Panc1 (cell line): ENCODE measurements at places on chromosomes 2 and 18.

DNA sequence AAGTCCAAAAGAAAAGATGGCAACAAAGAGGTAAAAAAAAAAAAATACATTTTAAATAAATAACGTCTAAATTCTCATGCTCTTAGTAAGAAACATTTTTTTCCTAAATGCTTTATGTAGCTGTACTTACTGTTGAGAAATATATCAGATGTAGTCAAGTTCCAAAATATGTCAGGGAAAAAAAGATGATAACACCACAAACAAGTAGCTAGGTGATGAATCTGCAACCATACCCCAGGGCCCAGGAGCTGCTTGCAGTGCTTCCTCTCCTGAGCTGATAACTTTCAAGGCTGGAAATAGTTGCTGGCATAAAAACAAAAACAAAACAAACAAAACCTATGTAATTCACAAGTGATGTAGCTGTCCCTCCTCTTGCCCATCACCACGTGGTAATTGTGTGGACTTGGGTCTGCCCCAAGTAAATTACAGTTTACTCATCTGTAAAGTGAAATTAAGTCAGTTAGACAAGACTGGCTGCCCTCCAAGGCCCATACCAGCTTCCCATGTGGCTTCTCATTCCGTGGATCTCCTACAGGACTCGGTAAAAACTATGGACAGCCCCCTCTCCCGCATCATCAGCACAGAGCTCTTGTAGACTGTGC, 82.6 kb downstream of the SP100 start:
- no peak for DNase-seq

DNA sequence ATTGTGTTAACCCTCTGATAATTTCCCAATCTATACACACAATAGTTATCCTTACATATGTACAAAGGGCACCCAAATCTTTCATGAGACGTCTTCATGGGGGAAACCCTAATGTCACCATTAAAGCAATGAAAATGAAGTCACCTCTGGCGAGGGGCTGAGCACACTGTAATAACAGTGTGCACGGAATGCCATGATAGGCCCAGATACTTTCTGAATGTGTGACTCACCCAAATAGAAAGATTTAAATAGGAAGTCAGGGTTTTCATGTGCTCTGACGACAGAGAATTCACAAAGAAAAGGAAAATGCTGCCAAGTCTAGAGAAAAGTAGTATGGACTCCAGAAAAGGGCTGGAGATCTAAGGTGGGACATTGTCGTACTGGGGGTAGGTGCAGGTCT, 128.3 kb downstream of the SATB2 start:
- no peak for DNase-seq

- no peak for DNase-seq
Measured at GRCh38 chr2:51454177-51454576, 422.2 kb upstream of the NRXN1 start.

DNA sequence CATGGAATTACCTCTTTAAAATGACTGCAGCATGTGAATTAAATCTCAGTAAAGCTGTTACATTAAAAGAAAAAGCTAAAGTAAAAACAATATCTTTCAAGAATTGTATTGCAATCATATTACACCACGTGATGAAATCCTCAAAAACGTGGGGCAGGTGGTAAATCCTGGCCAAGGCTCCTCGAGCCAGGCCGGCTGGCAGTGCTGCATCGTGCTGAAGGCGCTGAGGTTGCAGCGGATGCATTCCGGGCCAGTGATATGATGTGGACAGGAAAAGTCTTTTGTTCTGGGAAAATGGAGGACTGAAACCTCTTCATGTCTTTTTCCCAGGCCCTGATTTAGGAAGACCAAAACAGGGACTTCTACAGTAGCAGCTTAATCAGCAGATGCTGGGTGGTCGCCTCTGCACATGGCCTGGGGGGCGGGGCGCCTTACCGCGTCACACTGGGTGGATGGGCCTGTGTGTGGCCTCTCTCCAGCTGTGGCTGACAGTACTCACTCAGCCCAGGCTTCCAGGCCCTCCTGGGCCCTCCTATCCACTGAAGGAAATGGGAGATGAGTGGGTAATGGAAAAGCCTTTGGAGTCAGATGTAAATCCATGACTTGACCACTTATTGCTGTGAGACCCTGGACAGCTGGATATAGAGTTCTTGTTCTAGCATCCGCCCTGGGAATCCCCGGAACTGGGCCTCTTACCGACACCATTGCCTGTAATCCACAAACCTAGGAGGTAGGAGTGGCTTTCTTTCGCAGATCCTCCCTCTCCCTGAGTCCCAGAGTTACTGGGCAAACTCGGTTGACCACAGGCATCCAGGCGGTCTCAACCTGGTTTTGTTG, 45.1 kb downstream of the PROC start:
- DNase-seq: no peak

GRCh38 chr2:69138247-69138772, 125.3 kb downstream of the ANTXR1 start:
- DNase-seq: peak; percentile 75

- DNase-seq: no peak
Measured at GRCh38 chr2:109253217-109253616, 124.2 kb downstream of the SH3RF3 start.

DNA sequence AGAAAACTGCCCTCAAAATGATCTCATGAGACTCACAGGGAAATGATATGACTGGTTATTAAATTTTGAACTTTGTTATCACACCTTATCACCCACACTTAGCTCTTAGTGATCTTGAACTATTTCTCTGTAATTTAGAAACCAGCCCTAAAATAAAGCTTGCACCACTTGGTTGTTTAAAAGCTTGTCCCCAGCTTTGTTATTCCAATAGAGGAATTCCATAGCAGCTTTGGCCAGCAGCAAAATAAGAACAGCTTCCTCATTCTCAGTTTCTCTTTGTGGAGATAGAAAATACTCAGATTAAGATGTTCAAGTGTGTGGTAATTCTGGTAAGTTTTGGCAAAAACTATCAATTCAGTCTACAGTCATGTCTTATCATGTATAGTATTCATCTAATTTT, 54.4 kb upstream of the CCDC68 start:
- DNase-seq: no peak

DNA sequence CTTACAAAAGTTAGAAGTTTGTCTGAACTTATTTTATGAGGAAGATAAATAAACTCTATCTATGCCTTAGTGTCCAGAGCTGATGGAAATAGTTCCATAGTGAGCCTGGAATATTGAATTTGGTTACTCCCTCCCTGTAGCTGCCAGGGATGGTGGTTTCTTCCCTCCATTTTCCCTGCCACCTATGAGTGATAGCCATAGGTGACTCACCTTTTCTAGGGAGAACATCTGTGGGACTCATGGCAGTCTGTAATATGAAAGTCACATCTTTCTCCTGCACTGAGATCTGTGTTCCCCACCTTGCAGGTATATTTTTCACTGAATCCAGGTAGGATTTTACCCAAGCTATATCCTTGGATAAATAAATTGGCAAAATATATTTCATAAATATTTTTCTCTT, 148.8 kb downstream of the TPGS2 start:
- DNase-seq: no peak

DNA sequence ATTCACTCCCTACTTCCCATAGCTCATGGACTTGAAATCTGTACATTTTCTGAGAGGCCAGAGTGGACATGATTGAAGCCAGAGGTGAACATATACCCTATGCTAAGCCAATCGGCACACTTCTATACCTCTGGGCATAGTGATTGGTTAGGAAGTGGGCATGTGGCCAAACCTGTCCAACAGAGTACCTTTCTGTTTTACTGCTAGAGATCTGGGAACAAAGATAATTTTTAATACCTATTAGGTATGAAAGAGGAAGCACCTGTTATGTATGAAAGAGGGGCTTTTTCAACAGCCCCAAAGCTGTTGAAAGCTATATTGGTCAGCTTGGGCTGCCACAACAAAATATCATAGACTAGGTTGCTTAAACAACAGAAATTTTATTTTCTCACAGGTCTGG, 27.7 kb downstream of the METTL8 start:
- no peak for DNase-seq

DNA sequence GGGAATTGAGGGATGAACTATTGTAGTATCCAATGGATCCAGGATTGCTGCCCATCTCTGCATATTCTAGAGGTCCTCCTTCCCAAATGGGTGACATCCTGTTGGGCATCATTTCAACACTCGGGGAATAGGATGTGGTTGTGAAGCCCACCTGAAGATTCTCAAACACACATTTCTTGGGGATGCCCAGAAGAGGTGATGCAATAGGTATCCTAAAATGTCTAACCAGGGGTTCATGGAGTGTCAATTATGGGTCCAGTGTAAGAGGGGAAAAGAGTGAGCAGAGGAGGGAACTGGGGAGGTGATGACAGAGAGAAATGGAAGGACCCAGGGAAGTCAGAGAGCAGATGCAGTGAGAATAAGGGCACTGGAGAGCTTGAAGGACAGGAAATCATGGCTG, 52.1 kb downstream of the POLE4 start:
- no peak for DNase-seq

GRCh38 chr2:41989501-41990180, 58.2 kb upstream of the PKDCC start:
- DNase-seq: no peak

- DNase-seq: no peak
Measured at GRCh38 chr2:149747456-149747855, 159.9 kb upstream of the MMADHC start.

- DNase-seq: no peak
Measured at GRCh38 chr2:36886664-36887063, 79.7 kb downstream of the STRN start.

DNA sequence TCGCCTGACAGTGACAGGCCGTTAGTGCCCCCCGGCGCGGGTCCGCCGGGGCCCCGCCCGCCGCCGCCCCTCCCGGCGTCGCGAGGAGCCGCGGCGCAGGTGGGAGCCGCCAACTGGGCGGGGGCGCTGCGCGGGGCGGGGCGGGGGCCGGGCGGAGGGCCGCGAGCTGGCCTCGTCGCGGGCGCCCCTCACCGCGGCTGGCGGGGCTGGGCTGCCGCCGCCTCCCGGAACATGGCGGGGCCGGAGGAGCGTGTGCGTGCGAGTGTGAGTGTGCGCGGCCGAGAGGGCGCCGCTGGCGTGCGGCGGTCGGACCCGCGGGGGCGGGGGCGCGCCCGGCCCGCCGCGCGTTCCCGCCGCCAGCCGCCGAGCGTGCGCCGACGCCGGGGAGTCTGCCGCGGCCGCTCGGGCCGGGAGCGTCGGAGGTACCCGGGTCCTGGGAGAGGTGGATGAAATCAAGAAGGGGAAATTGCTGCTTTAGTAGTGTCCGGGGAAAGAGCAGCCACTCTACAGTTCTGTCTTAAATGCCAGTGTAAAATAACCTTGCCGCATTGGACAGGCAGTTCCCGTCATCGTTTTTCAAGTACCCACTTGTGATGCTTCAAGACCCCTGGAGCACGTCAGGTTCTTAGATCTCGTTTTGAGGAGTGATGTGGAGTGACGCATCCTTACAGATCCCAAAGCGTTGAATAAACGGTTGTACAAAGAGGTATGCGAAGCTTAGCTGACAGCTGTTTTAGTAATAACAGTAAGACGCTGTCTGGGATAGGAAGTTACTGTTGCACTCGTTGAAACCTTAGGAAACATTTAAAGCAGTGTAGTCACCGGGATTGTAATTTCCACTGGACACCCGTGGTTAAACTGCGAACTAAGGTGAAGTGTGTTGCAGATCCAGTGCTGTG, 836 bp downstream of the ANKRD12 start:
- DNase-seq: no peak

- no peak for DNase-seq
Measured at GRCh38 chr2:155665704-155666103, 666.8 kb downstream of the NR4A2 start.

DNA sequence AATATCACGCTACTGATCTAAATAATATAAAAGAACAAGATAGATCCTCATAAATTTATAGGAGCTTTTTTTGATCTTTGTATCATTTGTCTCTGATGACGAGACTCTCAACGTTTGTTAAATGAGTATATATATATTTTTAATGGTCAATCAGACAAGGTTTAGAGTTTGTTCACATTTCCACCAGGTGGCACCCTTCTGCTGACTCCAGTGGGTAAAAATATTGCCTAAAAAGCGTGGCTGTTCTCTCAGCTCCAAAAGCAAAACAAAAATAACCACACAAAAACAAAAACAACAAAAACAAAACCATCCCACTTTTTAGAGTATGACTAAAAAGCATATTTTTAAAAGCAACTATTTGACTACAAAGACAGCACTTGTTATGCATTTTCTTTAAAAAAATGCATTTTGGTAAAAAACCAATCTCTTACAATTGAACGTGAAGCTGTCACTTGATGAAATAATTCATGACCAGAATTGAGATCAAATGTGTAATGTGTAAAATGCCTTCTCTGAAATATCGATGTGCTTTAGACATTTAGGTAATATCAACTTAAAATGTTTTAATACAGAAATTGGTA, 723.2 kb downstream of the DPP10 start:
- DNase-seq: peak; percentile 5

DNA sequence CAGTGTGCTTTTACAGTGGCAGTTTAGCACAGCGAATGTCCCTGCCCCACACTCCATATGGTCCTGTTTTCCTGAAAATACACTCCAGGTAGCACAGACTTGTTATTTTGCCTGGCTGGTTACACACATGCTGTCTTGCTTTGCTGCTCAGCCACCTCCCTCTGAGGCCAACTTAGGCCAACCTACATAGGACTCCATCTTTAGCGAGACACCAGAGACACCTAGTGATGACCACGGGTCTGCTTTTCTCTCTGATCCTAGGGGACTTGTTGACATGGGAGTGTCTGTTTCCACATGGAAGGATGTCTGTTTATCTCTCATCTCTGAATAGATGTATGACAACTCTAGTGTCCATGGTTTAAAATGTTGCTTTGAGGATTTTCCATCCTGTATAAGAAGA, 43.3 kb downstream of the PLEKHB2 start:
- no peak for DNase-seq

- no peak for DNase-seq
Measured at GRCh38 chr2:59986511-59986910, 566.9 kb downstream of the BCL11A start.

DNA sequence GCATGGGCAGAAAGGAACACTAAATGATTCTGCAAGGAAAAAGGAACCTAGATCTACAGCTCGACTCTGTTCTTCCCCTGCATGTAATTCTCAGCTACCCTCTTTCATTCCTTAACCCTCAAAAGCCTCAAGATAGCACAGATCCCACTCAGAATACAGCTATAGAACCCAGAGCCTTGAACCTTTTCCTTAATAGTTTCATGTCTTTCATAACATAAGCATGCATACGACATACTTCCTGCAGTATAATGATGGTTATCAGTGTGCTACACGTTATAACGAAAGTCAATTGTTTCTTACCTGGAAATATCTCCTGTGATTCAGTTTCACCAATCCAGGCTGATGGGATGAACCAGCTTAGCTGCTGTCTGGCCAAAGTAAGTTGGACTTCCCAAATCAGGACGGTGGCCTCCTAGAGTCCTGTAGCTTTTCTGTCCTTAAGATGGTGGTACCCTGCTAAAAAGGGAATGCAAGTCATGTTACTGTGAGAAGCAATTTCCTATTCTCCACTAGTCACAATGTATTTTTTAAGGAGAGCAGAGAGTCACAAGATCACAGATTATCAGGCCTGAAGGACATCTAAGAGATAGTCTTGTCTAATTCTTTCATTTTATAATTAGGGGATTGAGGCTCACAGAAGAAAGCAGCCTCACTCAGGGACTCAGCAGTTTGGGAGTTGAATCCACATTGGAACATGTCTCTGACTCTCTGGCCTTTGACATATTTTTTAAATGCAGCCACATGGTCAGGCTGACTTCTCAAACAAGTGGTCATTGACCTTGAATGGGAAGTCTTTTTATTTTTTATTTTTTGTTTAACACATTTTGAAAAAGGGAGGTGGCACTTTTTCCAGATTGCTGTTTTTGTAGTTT, 41.8 kb downstream of the CYRIA start:
- no peak for DNase-seq

GRCh38 chr18:10536280-10536679, 10.5 kb downstream of the NAPG start:
- DNase-seq: no peak
